ENCODE measurements at places on chromosomes 5 and 9.

DNA sequence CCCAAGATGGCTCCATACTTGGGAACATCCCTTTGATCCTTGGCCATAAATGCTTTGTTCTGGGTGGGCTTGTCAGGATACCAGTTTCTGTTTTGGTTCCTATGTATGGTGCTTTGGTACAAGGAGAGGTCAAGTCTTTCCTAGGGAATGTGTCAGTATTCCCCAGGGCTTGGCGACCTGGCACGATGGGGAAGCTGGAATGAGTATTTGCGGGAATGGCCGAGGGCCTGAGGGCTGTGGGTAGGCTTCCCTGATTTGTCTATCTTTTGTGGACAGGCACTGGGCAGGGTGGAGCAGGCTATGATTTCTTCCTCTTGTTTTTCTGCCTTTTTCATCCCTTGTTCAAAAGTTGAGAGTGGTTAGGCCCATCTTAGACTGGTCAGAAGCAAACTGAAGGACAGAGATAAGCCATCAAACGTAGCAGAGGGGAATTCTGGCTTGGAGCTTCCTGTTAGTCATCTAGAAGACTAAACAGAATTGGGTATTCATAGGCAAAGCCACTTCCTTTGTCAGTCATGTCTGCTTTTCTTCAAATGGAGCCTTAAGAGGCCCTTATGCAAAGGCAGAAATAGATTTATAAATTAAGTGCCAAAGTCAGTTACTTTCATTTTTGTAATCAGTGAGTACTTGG is 13.7 kb downstream of the DOCK2 start:
- H3K4me3 ChIP-seq: peak overlapping the region; percentile 67
- peaks cover 95% of the 10 kb centered on the region for H3K4me1 ChIP-seq
- H3K36me3 ChIP-seq: peaks cover 85% of the 10 kb centered on the region
- no peaks in the 10 kb centered on the region for H3K27me3 ChIP-seq

GRCh38 chr5:53607886-53608285 is 47.4 kb downstream of the NDUFS4 start:
- no peak overlapping the region for H3K4me3 ChIP-seq
- peaks cover 11% of the 10 kb centered on the region for H3K4me1 ChIP-seq
- no peak for DNase-seq
- H3K36me3 ChIP-seq: peaks cover 32% of the 10 kb centered on the region

- peaks cover 37% of the 10 kb centered on the region for H3K4me1 ChIP-seq
- H3K27me3 ChIP-seq: no peaks in the 10 kb centered on the region
- no peak overlapping the region for H3K4me3 ChIP-seq
- H3K36me3 ChIP-seq: peaks cover 65% of the 10 kb centered on the region
- peak overlapping the region; percentile 78 for H3K27ac ChIP-seq
- no peak for DNase-seq
These were observed 4.3 kb downstream of the SURF2 start for GRCh38 chr9:133360400-133361393.

GRCh38 chr9:7104625-7105024 is 346.9 kb downstream of the KDM4C start:
- no peak overlapping the region for H3K4me3 ChIP-seq
- H3K27me3 ChIP-seq: no peaks in the 10 kb centered on the region
- DNase-seq: no peak
- H3K36me3 ChIP-seq: peaks cover 50% of the 10 kb centered on the region
- no peak overlapping the region for H3K27ac ChIP-seq

- H3K4me1 ChIP-seq: no peaks in the 10 kb centered on the region
- no peak for DNase-seq
- H3K36me3 ChIP-seq: no peaks in the 10 kb centered on the region
- H3K27me3 ChIP-seq: peaks cover 6% of the 10 kb centered on the region
- H3K27ac ChIP-seq: no peak overlapping the region
These were observed 120.6 kb downstream of the FOXD1 start for GRCh38 chr5:73327908-73328455.

GRCh38 chr9:121178676-121179372 is 22.8 kb downstream of the RAB14 start:
- H3K4me1 ChIP-seq: peaks cover 9% of the 10 kb centered on the region
- DNase-seq: no peak
- peaks cover 83% of the 10 kb centered on the region for H3K36me3 ChIP-seq

GRCh38 chr5:52638732-52639131 is 149.0 kb upstream of the ITGA1 start:
- no peak overlapping the region for H3K4me3 ChIP-seq
- DNase-seq: no peak
- H3K27me3 ChIP-seq: peaks cover 2% of the 10 kb centered on the region
- H3K4me1 ChIP-seq: no peaks in the 10 kb centered on the region

DNA sequence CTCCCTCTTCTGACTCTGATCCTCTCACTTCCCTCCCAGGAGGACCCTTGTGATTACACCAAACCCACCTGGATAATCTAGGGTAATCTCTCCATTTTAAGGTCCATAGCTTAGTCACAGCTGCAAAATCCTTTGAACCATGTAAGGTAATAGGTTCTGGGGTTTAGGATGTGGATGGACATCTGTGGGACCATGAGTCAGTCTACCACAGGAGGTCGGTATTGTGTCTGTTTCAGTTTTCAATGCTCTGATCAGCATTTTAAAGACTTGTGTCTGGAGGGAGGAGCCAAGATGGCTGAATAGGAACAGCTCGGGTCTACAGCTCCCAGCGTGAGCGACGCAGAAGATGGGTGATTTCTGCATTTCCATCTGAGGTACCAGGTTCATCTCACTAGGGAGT is 112.6 kb downstream of the CAVIN4 start:
- H3K36me3 ChIP-seq: no peaks in the 10 kb centered on the region
- no peak for DNase-seq
- peaks cover 6% of the 10 kb centered on the region for H3K4me1 ChIP-seq
- no peak overlapping the region for H3K27ac ChIP-seq
- no peak overlapping the region for H3K4me3 ChIP-seq

DNA sequence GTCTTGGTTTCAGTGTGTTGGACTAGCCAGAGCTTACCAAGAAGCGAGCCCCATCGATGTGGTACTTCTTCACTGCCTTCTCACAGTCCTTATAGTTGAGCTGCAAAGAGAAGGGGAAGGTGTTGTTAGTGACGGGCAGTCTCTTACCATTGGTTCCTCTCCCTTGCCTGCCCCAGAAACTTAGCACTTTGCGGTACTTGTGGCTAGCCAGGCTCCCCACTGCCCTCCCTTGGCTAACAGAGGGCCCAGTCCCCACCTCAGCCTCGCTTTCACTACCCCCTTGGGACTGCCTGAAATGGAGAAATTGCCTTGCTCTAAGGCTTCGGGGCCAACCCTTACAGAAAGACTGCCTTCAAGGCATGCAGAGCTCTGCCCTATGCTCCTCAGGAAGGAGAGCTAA is 4.3 kb downstream of the LCP2 start:
- no peaks in the 10 kb centered on the region for H3K27me3 ChIP-seq
- peaks cover 76% of the 10 kb centered on the region for H3K4me1 ChIP-seq
- H3K27ac ChIP-seq: peak overlapping the region; percentile 92

DNA sequence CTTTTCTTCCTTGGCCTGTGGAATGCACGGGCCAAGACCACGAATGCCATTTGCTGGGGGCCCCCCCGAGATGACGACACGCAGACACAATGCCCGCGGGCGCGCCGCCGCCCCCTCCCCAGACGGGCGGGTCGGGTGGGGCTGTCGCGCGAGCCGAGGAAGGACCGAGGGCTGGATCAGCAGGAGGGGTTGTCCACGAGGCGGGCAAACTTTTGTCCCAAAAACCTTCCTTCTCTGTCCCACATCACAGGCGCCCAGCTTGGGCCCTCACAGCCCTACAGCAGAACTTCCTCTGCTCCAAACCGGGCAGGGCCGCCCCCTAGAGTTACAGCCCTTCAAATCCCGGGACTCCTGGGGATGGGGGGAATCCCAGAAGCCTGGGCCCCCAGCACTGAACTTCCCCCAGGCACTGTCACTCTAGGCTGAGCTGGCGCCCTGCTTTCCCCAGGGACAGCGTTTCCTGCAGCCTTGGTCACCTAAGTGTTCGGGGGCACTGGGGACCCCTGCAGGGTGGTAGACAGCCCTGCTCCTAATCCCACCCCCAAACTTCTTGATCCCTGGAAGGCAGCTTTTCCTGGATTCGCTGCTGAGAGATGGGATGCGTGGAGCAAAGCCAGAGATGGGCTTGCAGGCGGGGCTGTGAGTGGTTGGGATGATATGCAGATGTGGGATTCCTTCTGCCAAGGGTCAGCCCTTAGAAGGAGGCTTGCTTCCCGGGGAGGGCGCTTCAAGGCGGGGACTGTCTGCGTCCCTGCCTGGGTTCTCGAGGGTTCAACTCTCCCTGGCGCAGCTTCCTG is 980 bp downstream of the COL5A1 start:
- peaks cover 15% of the 10 kb centered on the region for H3K27me3 ChIP-seq
- no peak for DNase-seq
- no peak overlapping the region for H3K4me3 ChIP-seq
- no peaks in the 10 kb centered on the region for H3K4me1 ChIP-seq
- H3K36me3 ChIP-seq: no peaks in the 10 kb centered on the region
- H3K27ac ChIP-seq: no peak overlapping the region

DNA sequence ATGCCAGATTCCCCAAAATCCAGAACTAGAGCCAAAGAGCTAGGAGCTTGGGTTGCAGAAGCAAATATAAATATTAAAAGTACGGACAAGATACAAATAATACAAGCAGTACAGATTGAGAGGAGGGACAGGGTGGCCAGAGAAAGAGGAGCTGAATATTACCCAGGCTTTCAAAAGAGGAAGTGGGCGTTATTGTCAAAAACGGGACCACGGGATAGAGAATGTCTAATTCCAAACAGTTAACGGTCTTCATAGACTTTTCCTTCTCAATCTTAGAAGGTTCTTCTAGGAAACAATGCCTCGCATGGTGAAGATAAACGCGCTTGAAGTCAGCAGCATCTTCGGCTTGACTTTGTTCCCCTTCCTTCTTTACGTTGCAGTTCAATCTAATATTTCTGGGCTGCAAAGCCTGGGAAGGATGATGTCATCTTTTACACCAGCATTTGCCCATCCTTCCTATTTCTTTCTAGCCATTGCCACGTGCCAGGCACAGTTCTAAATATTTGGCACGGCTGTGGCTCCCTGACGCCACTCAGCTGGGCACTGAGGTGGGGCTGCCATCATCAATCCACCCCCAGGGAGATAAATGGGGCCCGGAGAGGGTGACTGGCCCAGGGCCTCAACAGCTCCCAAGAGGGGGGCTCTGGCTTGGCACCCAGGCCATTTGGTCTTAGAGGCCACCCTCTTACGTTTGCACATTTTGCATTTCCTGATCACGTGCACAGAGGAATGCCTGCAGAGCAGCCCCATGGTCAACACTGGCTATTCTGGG is 16.3 kb upstream of the OLFM1 start:
- no peaks in the 10 kb centered on the region for H3K4me1 ChIP-seq
- DNase-seq: no peak
- H3K36me3 ChIP-seq: no peaks in the 10 kb centered on the region
- H3K27me3 ChIP-seq: peaks cover 10% of the 10 kb centered on the region
- H3K4me3 ChIP-seq: no peak overlapping the region

DNA sequence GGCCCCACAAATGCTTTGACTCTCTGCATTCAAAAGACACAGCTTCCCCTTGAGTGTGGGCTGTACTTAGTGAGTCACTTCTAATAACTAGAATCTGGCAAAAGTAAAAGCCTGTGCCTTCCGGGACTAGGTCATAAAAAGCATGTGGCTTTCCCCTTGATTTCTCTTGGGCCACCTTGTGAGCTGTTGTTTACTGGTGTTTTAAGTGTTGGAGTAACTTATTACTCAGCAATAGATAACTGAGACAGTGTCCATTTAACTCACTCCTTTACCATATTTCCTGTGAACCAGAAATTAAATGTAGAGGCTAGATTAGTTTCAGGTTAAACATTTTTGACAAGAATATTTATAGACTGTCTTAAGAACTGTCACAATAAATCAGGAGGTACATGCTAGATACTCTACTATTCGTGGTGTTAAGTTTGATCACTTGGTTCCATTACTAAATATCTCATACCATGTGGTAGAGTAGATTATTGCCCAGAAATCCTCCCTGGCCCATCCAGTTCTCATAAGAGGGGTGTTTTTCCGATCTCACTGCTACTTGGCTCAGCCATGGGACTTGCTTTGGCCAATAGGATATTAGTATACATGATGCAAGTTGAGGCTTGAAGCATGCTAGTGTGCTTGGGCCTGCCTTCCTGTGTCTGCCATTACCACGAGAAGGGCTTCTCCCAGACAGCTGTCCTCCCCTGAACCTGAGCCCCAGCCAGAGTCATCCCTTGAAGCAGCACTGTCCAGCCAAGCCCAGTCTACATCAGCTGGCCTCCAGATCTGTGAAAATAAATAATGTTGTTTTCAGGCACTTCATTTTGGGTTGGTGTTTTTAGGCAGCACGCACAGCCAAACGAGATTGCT is 10.4 kb upstream of the CMBL start:
- DNase-seq: no peak
- no peak overlapping the region for H3K4me3 ChIP-seq
- no peak overlapping the region for H3K27ac ChIP-seq

GRCh38 chr5:78503958-78504653 is 143.7 kb downstream of the SCAMP1 start:
- no peaks in the 10 kb centered on the region for H3K36me3 ChIP-seq
- H3K27ac ChIP-seq: no peak overlapping the region
- H3K27me3 ChIP-seq: peaks cover 64% of the 10 kb centered on the region
- H3K4me3 ChIP-seq: no peak overlapping the region
- no peaks in the 10 kb centered on the region for H3K4me1 ChIP-seq
- no peak for DNase-seq

- no peak overlapping the region for H3K27ac ChIP-seq
- H3K4me3 ChIP-seq: no peak overlapping the region
- no peak for DNase-seq
- H3K36me3 ChIP-seq: no peaks in the 10 kb centered on the region
These were observed 32.7 kb downstream of the GRIA1 start for GRCh38 chr5:153523211-153523610.

DNA sequence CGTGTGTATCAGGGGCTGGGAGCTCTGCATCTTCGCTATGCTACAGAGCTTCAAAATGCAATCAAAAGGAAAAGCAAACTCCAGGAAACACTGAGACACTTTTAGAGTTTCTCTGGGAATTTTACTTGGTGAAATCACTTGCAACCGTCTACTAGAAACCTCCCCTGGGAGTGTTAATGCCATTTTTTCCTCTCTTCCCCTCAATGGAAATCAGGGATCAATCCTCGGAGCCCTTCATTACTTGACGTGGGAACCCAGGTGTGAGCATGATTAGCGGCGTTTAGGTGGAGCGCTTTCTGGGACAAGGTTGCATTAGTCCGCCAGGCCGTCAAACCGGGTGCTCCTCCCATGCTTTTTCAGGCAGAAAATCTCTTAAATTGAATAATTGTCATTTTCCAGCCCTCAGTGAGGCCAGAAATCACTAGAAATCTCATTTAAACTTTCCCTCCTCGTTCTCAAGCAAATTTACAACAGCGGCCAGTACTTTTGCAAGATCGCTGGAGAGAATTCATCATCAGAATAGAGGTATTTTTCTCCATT is 191.3 kb downstream of the IRX1 start:
- H3K27ac ChIP-seq: no peak overlapping the region
- no peaks in the 10 kb centered on the region for H3K36me3 ChIP-seq
- no peaks in the 10 kb centered on the region for H3K4me1 ChIP-seq
- no peaks in the 10 kb centered on the region for H3K27me3 ChIP-seq
- H3K4me3 ChIP-seq: no peak overlapping the region

- no peaks in the 10 kb centered on the region for H3K36me3 ChIP-seq
- H3K27me3 ChIP-seq: peaks cover 9% of the 10 kb centered on the region
- H3K27ac ChIP-seq: no peak overlapping the region
- peaks cover 2% of the 10 kb centered on the region for H3K4me1 ChIP-seq
- DNase-seq: no peak
These were observed 273.5 kb downstream of the ARRDC3 start for GRCh38 chr5:91109634-91110033.

- peaks cover 46% of the 10 kb centered on the region for H3K36me3 ChIP-seq
- H3K27ac ChIP-seq: no peak overlapping the region
- H3K4me1 ChIP-seq: peaks cover 4% of the 10 kb centered on the region
- H3K4me3 ChIP-seq: no peak overlapping the region
- DNase-seq: no peak
These were observed 24.0 kb downstream of the NNT start for GRCh38 chr5:43627028-43627427.
